NCI-H774 (cell line): ENCODE measurements at places on chromosomes 2 and 18.
A peak's percentile ranks its signal among the peaks of the same experiment; 100 is the strongest.

DNA sequence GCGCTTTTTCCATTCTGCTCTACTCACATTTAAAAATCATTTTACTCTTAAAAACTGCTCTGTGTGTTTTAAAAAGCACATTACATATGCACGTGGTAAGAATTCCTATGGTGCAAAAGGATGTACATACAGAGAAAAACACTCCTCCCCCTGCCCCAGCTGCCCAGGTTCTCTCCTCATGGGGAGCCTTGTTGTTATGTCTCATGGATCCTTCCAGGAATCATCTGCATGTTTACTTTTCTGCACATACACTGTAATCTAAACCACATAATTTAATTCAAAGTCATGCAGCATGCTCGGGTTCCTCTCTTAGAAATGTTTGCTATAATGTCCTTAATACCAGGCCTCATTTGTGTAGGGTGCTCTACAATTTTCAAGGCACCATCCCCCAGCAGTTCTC lies 243.3 kb downstream of the LOXHD1 start:
- DNase-seq, result no peak

- no peak for DNase-seq
Measured at GRCh38 chr2:132680544-132680943, 10.5 kb upstream of the LYPD1 start.

- DNase-seq, result no peak
Measured at GRCh38 chr18:32598144-32598543, 127.5 kb upstream of the GAREM1 start.

DNA sequence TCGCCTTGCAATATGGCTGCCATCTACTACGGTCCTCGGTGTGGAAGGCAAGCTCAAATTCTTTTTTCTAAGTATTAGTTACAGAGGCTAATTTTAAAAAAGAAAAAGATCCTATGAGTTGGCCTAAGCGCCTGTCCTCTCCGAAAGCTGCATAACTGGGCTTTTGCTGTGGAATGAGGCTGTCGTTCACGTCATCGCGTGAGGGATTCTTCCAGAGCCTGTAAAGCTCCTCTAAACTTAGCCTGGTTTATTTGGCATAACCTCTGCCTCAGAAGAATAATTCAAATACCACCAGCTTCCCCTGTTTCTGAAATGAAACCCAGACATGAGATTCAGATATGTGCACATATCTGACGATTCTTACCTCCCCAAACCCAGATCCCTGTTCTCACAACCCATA lies 187.4 kb downstream of the DNER start:
- DNase-seq, result no peak

DNA sequence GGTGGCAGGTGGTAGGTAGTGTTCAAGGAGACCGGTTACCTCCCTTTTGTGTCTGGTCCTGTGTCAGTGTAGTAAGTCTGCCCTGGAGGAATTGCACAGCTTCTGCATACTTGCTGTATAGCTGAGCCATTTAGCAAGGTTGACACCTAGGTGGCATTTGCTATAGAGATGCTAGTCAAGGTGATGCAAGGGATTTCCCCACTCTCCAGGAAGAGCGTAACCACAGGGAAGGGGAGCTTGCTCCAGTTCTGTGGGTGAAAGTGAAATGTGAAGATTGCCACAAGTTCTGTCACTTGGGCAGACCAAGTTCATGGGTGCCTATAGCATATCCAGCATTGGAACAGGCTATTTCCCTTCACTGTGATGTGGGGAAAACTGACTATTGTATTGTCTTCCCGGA lies 28.1 kb downstream of the NAT8 start:
- DNase-seq, result no peak

- no peak for DNase-seq
Measured at GRCh38 chr18:7754725-7755181, 187.6 kb downstream of the PTPRM start.

GRCh38 chr2:6113786-6114185 lies 421.6 kb downstream of the SOX11 start:
- no peak for DNase-seq

DNA sequence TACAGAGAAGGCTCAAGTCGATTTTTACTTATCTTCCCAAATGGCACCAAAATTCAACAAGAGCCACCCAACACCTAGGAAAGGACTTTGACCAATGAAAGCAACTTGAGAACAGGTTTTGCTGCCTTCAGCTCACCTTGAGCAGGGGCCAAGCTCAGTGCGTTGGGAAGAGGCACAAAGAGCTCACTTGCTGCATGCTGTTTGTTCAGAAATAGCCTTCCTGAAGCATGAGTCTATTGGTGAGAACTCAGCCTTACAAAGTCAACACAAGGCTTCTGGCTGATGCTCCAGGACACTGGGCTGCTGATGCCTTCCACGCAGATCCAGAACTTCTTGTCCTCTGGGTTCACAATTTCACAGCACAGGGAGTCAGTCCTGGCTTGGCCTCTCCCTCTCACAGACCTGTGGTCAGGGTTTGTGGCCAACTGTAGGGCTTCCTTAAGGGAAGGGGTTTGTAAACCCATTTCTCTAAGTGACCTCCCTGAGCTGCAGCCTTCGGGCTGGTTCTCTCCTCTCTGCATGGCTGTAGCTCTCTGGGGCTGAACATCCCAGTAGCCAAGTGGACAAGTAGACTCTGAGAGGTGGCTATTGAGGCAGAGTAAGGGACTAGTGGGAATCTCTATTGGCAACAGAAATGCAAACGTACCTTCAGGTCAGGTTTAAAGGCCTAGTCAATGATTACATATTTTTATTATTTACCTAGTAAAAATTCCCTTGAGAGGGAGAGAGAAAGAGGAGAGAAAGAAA lies 124.7 kb upstream of the GATA6 start:
- no peak for DNase-seq

DNA sequence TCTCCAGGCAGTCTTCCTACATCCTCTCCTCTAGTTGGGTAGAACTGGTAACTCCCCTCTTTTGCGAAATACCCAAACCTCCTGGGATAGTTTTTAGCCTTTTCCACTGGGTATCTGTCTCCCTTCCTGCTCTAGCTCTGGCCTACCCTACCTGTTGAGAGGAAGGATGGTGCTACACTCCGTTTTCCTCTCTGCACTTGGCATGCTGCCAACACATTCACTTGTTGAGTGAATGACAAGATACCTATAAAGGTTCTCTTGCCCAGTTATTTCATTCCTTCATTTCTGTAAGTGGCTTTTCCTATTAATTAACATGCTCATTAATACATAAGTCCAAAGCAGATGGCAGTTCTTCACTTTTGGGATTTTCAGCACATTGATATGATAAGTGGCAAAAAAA lies 293.8 kb downstream of the CNTNAP5 start:
- DNase-seq, result no peak

DNA sequence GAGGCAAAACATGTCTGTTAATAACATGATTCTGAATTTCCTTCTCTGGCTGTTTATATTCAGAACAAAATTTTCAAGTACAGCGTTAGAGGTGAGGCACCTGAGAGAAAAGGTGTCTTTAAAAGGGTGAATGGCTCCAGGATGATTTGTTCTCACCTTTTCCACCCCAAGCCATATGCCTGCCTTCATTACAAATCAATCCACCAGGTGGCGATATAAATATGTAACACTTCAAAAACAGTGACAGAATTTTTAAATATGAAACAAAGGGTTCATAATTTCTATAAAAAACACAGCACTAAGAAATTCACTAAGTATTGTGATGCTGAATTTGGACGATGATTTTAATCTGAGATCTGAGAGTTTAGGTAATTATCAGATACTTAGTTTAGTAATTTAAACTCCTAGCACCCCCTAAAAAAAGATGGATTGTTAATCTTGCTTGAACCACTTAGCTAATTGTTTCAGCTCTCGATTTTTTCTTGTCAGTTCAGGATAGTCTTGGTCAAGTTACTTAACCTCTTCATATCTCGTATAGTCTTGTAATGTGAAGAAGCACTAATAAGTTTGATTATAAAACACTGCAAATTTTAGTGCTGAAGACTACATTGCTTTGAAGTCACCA lies 528.8 kb downstream of the CPS1 start:
- peak; percentile 51 for DNase-seq

- peak; percentile 83 for DNase-seq
Measured at GRCh38 chr18:35267161-35267651, 22.8 kb downstream of the ZSCAN30 start.

- no peak for DNase-seq
Measured at GRCh38 chr2:182740701-182741100, 24.6 kb downstream of the DNAJC10 start.

- DNase-seq, result no peak
Measured at GRCh38 chr2:126792993-126793392, 105.7 kb upstream of the TEX51 start.

DNA sequence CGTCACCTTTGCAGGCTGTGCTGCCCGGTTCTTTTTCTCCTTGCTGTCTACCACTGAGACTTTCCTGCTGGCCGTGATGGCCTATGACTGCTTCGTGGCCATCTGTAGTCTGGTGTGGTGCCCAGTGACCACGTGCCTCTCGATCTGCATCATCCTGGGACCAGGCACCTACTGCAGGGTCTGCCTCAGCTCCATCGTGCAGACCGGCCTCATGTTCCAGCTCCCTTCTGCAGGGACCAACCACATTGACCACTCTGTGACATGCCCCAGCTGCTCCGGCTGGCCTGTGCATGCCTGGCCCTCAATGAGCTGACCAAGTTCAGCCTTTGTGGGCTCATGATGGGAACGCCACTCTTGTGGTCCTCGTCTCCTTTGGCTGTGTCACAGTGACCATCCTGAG lies 26.7 kb downstream of the COPS9 start:
- DNase-seq, result no peak

DNA sequence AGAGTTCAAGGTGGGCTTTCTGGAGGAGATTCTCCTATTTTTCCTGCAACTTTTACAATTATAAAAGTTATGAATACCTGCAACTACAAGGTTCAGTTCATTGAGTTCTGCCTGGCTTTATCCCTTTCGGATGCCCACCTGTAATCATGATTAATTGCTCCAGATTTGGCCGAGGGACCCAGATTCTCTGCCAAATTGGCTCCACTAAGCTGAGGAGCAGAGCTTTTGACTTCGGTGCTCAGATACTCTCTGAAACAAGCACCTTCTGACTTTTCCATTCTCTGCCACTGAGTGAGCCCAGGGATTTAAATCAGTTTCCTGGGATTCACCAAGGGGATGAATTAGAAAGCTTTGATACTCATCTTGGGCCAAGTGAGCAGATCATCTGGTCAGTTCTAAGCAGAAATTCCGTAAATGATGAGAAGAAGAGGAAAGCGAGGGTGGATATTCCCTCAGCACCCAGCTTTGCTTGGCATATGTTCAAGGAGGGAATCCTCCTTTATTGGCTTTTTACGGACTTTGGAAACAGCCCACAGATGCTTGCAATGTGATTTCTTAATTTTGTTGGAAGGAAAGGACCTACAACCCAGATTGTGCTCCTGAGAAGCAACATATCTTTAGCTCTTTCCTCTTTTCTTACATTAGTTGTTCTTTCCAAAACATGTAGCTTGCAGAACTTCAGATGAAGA lies 179.2 kb downstream of the SETBP1 start:
- DNase-seq, result no peak

DNA sequence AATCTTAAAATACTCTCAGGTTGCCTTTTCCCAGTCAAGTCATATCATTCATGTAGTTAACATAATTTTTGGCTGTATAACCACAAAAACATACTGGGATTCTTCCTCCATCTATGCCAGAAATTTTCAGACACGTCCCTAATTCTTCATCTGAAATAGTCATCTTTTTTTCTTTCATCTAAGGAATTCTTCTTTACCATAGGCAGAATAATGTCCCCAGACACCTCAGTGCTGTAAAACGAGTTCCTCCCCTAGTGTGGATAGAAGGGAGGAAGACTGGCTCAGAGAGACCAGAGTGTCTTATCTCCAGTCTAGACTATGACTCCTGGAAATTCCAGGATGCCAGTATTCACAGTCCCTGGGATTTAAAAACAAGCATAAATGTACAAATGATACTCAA lies 127.8 kb downstream of the MREG start:
- DNase-seq, result no peak

DNA sequence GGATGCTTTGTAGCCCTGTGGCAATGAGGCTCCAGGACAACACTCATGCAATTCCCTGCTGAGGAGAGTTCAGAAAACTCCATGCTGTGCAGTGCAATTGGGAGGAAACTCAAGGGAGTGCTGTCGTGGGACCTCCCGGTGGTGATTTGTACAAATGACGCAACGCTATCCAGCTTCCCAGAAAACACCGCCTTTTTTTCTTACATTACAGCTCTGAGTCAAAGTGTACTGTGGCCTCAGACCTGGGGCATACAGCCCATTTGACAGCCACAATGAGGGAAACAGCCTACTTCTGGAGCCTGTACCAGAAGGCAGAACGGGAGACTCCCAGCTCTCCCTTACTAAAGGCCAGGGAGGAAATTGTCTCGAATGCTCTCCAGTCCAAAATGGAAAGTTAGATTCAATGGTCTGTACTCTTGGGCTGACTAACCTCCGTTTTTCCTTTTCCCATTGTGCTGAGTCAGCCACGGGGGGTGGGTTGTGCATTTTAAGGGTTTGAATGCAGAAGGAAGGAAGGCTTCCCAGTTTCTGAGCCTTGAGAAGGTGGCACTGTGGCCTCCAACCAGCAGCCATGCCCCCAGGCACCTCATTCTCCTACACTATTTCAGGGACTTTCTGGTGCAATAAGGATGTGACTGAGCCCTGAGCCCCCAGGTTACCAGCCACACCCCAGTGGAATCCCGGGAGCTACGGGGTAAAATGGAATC lies 16.4 kb upstream of the CYP1B1 start:
- no peak for DNase-seq

- DNase-seq, result no peak
Measured at GRCh38 chr2:3965953-3966352, 262.6 kb downstream of the DCDC2C start.

GRCh38 chr2:47056868-47057686 lies 98.0 kb downstream of the STPG4 start:
- DNase-seq, result no peak

GRCh38 chr18:77984833-77985232 lies 735.2 kb downstream of the GALR1 start:
- no peak for DNase-seq

GRCh38 chr2:131033786-131034121 lies 59.5 kb downstream of the FAM168B start:
- DNase-seq, result no peak

DNA sequence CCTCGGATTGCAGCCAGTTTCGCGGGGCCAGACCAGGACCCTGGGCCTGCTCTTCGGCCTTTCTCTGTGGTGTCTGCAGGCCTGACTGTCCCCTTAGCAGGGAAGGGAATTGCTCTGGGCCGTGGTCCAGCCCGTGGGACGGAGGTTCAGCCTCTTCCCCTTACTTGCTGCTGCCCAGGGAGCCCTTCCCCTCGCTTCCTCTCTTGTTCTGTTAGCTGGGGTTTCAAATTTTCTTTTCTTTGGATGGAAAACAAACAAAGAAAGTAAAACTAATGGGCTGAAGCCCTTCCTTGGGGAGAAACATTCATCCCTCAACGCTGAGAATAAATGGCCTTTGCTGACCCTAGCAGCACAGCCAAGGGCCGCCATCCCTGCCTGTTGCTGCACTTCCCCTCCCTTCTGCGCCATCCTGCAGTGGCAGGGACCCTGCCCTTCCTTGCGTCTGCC lies 52.4 kb downstream of the ASAP2 start:
- no peak for DNase-seq

DNA sequence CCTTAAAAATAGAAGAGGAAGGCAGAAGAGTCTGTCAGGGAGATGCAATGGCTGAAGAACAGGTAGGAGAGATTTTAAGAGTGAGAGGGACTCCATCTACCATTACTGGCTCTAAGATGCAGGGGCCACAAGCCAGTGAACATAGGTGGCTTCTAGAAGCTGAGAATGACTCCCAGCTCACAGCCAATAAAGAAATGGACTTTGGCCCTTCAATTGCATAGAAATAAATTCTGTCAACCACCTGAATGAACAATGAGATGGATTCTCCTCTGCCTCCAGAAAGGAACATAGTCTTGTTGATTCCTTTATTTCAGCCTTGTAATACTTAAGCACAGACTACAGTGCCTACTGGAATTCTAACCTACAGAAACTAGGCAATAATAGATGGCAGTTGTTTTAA lies 603.3 kb upstream of the NXPH2 start:
- DNase-seq, result no peak

- DNase-seq, result no peak
Measured at GRCh38 chr18:34592961-34593382, 117.1 kb upstream of the DTNA start.
